ENCODE measurements at places on chromosomes 1 and 21.

DNA sequence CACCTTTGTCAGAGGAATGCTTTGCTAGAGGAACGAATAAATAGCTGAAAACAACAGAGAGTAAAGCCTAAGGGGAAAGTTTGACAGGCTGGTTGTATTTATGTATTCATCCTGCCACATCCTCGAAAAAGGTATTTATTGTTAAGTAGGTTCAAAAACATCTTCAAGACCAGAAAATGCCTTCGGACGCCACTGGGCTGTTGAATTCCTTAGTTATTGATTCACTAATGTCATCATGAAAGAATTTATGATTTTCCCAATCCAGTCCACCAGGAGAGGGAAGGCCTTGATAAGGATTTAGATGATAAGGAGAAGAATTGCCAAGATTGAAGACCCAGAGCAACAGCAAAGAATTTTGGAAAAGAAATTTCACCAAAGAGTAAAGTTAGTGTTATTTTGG is 35.2 kb upstream of the MAB21L3 start:
- no peak for DNase-seq

- DNase-seq, result no peak
Observed at GRCh38 chr21:10511116-10511515, 10.3 kb upstream of the TPTE start.

- no peak for DNase-seq
Observed at GRCh38 chr1:165884690-165885304, 57.4 kb downstream of the UCK2 start.

- no peak for DNase-seq
Observed at GRCh38 chr1:151988405-151988923, 5.2 kb downstream of the S100A10 start.

DNA sequence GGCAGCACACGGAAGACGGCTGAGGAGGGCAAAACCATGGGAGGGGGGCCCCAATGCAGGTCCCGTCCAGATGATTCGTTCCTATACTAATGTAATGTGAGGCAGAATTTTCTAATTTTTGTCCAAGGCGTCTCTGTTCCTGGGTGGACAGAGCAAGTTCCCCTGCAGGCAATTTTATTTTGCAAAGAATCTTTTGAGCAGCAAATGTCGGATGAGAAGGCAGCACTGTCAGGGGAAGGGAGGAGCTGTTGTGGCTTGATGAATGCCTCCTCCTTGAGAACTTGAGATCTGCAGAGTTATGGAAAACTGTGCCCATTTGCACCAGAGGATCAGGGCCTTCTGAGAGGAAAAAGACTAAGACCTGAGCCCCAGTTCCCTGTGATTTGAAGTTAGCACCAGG is 17.3 kb downstream of the SLC1A7 start:
- DNase-seq, result no peak

GRCh38 chr1:235190431-235190830 is 29.4 kb upstream of the RBM34 start:
- DNase-seq, result no peak
